ENCODE measurements at places on chromosomes 5 and 9.
A peak's percentile ranks its signal among the peaks of the same experiment; 100 is the strongest.

- no peak for DNase-seq
Measured at GRCh38 chr9:127909839-127910273, 7.0 kb downstream of the ST6GALNAC4 start.

GRCh38 chr9:75121914-75122558 is 33.7 kb downstream of the OSTF1 start:
- DNase-seq, result no peak

DNA sequence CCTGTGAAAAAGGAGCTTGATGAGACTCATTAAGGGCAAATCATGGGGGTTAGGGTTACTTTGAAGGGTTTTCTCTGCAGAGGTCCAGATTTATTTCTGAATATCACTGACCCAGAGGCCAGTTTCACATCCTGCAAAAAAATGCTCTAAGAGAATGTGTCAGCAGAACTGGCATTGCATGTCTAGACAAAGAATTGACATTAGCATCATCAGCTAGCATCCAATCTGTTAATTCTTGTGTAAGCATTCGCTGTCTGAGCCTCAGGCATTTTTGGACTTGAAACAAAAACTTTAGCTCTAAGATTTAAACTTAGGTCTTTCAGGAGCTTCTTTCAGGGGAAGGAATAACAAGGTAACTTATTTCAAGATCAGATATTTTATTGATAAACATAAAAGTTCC is 187.9 kb upstream of the ELL2 start:
- peak; percentile 67 for DNase-seq

DNA sequence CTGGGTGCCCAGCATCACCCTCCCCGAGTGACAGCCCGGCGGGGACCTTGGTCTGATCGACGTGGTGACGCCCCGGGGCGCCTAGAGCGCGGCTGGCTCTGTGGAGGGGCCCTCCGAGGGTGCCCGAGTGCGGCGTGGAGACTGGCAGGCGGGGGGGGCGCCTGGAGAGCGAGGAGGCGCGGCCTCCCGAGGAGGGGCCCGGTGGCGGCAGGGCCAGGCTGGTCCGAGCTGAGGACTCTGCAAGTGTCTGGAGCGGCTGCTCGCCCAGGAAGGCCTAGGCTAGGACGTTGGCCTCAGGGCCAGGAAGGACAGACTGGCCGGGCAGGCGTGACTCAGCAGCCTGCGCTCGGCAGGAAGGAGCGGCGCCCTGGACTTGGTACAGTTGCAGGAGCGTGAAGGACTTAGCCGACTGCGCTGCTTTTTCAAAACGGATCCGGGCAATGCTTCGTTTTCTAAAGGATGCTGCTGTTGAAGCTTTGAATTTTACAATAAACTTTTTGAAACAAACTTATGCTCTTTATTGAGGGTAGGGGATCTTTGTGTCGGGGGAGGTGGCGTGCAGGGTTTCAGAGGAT is 1.3 kb downstream of the GADD45G start:
- DNase-seq, result peak; percentile 39

DNA sequence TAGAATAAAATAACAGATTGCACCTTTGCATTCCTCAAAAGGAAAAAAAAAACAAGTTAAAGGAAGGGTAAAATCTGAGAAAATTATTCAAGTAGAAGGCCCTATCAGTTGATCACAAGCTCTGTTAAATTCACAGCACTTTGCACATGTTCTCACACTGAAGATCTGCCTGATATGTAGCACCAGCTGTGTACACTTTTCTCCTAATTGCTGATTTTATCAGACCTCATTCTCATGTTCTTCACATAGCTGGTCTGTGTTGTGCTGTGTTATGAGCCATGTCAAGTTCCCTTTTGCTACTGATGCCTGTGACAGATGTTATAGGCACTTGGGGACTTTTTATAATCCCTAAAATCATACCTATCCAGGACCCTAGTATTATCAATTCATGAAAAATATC is 390.4 kb upstream of the PRR16 start:
- no peak for DNase-seq

DNA sequence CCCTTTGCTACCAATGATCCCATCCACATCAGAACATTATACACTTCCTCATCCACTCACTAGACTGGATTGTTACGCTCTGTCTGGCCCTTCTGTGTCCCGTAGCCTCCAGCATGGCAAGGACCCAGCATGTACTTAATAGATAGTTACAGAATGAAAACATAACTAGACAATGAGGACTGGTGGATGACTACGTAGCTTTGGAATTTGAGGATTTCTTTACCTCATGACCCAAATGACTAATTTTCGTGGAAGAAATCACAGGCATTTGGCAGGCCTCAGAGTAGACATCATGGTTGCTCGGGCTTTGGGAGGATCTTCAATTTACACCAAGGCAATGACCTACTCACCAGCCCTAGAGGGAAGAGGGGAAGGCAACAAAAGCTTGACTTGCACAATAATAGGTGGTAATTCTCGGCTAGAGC is 299.8 kb downstream of the TLE1 start:
- peak; percentile 99 for DNase-seq

GRCh38 chr9:134775081-134775951 is 105.3 kb upstream of the FCN2 start:
- DNase-seq, result peak; percentile 67

DNA sequence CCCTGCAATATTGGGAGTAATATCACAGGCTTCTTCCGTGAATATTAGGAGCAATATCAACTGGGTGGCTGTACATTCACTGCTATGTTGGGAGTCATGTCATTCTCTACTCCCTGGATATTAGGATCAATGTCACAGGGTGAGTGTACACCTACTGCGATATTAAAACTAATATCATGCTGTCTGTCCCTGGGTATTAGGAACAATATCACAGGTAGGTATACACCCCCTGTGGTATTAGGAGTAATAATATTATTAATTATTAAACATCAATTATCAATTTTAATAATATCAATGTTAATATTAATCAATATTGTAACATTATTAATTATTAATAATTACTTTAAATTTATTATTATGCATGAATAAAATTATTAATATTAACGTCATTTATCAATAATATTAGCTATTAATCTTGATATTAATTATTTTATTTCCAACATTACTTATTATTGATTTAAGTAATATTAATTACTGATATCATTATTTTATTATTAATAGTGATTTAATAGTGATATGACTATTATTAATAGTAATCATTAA is 121.9 kb downstream of the TMEM38B start:
- no peak for DNase-seq

GRCh38 chr5:107224272-107224671 is 446.5 kb downstream of the EFNA5 start:
- no peak for DNase-seq

- no peak for DNase-seq
Measured at GRCh38 chr5:79191457-79191856, 44.5 kb upstream of the JMY start.

GRCh38 chr9:27800692-27801370 is 227.6 kb upstream of the C9orf72 start:
- DNase-seq, result no peak

GRCh38 chr9:80320480-80320879 is 748.7 kb downstream of the TLE4 start:
- peak; percentile 45 for DNase-seq

DNA sequence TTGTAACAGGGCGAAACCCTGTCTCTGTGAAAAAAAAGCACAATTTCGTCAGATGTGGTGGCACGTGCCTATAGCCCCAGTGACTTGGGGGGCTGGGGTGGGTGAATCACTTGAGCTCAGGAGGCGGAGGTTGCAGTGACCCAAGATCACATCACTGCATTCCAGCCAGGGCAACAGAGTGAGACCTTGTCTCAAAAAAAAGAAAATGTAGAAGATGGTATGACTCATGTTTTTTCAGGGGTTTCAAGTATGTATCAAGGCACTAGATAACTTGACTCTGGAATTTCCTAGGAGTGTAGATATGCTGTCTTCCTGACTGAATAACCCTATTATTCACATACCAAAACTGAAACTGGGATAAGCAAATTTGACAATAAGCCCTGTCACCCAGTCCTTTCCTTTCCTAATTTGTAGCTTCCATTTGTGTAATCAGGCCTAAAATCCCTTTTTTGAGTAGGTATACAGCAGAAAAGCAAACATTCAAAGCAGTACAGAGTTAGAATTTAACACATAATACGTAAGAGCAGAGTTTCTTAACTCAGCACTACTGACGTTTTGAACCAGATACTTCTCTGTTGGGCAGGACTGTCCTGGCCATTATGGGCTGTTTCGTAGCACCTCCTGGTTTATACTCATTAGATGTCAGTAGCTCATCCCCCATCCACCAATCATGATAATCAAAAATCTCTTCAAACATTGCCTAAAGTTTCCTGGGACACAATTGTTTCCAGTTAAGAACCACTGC is 17.3 kb upstream of the ANKRD18B start:
- peak; percentile 97 for DNase-seq

GRCh38 chr9:116365056-116365471 is 211.5 kb downstream of the PAPPA start:
- DNase-seq, result peak; percentile 85

DNA sequence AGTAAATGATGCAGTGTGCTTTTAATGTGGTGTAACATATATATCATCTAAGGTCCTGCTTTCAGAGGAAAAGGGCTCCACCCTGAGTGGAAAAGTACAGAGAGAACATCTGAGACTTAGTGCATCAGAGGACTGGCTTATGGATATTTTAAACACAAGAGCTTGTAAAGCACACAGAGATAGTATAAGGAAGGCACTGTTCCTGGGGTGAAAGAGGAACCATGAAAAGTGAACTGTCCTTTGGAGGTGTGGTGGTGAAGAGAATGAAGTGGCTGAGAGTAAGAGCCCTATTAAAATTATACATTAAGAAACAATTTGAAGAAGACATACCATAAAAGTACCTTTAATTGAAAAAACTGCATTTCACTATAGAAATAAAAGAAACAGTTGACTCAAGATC is 68.9 kb downstream of the CSF2 start:
- DNase-seq, result no peak

DNA sequence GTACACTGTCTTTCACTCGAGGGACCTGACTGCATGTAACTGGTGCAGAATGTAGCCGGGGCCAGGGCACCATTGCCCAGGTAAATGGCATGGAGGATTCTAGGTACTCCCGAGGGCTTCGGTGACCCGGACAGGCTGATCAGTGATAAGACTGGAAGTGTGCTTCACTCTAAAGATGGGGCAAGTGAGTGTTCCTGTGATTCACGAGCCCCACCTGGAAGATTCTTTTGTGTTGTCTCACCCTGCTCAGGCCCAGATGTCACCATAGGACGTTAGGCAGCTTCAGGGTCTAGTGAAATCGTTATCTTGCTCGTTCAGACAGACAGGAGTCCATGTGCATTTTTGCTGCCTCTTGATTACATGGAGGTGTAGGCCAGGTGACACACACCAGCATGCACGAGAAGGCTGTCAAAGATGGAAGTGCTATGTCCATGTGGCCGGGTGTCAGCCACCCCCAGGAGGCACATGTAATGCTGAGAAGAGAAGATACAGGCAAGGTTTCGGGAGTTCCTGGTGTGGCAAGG is 73.9 kb downstream of the WNK2 start:
- DNase-seq, result no peak

- peak; percentile 37 for DNase-seq
Measured at GRCh38 chr5:2755681-2756171, 4.2 kb upstream of the IRX2 start.

DNA sequence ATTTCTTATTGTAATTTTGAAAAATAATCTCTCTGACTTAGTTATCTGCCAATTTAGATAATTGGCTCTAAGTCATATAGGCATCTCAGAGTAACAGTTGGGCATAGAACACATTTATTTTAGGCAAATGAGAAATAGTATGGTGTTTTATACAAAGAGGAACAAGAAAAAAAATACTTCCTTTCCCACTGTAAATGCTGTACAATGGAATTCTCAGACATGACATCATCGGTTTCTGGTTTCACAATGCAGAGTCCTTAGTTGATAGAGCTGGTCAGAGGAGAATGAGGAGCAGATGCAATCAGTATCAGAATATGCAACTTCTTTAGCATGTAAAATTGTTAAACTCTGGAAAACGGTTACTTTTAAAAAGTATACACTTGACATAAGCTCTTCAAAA is 49.4 kb downstream of the PLK2 start:
- peak; percentile 86 for DNase-seq

- no peak for DNase-seq
Measured at GRCh38 chr5:61667525-61668218, 335.6 kb downstream of the ZSWIM6 start.

GRCh38 chr5:139037732-139038131 is 160.4 kb downstream of the SIL1 start:
- DNase-seq, result no peak

DNA sequence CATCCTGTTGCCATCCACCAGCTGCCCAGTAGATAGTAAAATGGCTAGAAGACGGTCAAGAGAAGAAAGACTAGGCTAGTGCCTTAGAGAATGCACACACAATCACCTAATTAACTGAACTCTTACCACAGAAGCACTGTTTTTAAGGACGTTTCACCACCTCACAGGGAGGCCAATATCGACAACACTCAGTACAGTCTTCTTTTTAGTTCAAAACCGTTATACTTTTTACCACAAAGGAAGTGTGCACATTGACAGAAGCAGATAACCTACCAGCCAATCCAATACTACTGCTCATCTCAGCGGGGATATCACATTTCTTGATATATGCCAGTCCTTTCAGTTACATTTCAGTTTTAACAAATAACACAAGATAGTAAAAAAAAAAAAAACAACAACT is 122.3 kb downstream of the GNAQ start:
- DNase-seq, result no peak

- DNase-seq, result no peak
Measured at GRCh38 chr9:120405134-120405533, 174.8 kb downstream of the CDK5RAP2 start.

- peak; percentile 92 for DNase-seq
Measured at GRCh38 chr5:59792983-59793585, 100.4 kb downstream of the PDE4D start.

GRCh38 chr9:95666785-95667155 is 150.0 kb upstream of the PTCH1 start:
- no peak for DNase-seq

- DNase-seq, result no peak
Measured at GRCh38 chr9:26437056-26437711, 455.4 kb downstream of the CAAP1 start.

DNA sequence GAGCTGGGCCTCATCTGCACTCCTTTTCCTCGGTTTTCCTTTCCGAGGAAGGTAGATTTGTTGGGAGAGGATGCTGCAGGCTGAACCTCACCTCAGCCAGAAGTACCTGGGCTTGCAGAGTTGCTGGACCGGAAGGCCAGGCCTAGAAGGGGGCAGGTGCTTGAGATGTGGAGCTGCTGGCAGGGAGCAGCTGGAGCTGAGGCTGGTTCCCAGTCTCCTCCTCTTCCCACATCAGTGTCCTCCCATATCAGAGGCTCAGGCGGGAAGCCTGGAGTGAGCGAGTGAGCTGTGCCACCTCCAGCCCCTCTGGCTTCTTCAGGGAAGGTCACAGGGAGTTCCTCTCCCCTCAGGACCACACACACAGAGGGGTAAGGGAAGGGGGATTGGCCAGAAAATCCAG is 259.4 kb downstream of the GADD45G start:
- no peak for DNase-seq

Measured in fibroblast of skin of scalp (primary cell).